ENCODE measurements at places on chromosomes 1 and 21. TPM values are rescaled to one million over a fixed set of nuclear protein-coding genes. Genes with fewer than 3 reads are reported as not detected.

FUBP1 gene
- 147 TPM for total RNA-seq

CFAP74 gene
- not detected for total RNA-seq

TRIM33 gene
- 38.1 TPM for total RNA-seq

ATXN7L2 gene
- total RNA-seq = 0.49 TPM

SH2D1B gene
- not detected for total RNA-seq

UROD gene
- total RNA-seq = 261 TPM
